ENCODE measurements at places on chromosomes 5 and 9.

DNA sequence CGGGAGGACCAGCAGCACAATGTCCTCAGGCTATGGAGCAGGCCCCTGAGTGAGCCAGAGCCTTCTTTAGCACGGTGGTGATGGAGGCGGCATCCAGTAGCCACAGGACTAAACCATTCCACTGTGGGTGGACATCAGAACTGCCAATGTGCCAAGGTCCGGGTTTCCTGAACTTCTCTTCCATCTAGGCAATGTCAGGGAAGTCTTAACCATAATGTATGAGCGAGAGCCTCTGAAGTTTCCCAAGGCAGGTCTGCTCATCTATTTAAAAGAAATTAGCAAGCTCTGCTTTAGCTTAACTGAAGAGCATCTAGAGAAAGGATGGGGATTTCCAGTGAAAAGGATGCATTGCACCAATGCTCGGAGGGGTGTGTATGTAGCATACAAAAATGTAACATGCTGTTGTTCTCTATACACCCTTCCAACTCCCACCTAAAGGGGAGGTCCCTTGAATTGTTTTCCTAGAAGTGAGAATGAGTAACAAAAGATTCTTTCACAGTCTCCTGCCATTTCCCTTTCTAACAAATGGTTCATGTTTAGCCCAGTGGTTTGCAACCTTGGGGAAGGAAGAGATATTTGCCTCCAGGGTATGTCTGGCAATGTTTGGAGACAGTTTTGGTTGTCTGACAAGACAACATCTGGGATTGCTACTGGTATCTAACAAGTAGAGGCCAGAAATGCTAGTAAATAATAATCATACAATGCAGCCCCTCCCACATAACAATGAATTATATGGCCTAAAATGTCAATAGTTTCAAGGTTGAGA is 6.1 kb upstream of the RXFP3 start:
- DNase-seq = no peak

DNA sequence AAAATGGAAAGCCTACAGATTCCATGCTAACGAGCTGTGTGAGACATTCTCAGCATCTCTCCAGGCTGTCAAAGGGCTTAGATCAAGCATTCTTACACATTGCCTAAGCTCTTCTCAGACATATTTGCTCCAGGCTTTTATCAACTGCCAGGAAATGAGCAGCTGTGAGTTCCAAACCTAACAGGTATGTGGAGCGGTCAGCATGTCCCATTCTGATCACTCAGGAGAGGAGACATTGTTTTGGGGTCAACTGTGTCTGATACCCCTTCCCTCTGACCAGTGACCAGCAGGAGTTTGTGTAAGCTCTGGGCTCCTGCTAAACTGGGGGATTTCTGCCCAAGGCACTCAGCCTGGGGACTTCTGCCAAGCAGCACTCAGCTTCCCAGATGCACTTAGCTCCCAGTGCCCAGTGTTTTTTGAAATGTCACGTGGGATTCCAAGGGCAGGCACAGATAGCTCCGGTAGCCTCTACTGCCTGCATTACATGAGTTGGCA is 229.1 kb downstream of the SEC61B start:
- DNase-seq = no peak

GRCh38 chr5:96896806-96897205 is 20.5 kb downstream of the ERAP2 start:
- DNase-seq = no peak

- no peak for DNase-seq
Observed at GRCh38 chr9:130387905-130388304, 56.9 kb upstream of the ASS1 start.

GRCh38 chr5:67686746-67687145 is 490.1 kb upstream of the CD180 start:
- no peak for DNase-seq

- no peak for DNase-seq
Observed at GRCh38 chr5:151014680-151015343, 5.6 kb upstream of the GPX3 start.

DNA sequence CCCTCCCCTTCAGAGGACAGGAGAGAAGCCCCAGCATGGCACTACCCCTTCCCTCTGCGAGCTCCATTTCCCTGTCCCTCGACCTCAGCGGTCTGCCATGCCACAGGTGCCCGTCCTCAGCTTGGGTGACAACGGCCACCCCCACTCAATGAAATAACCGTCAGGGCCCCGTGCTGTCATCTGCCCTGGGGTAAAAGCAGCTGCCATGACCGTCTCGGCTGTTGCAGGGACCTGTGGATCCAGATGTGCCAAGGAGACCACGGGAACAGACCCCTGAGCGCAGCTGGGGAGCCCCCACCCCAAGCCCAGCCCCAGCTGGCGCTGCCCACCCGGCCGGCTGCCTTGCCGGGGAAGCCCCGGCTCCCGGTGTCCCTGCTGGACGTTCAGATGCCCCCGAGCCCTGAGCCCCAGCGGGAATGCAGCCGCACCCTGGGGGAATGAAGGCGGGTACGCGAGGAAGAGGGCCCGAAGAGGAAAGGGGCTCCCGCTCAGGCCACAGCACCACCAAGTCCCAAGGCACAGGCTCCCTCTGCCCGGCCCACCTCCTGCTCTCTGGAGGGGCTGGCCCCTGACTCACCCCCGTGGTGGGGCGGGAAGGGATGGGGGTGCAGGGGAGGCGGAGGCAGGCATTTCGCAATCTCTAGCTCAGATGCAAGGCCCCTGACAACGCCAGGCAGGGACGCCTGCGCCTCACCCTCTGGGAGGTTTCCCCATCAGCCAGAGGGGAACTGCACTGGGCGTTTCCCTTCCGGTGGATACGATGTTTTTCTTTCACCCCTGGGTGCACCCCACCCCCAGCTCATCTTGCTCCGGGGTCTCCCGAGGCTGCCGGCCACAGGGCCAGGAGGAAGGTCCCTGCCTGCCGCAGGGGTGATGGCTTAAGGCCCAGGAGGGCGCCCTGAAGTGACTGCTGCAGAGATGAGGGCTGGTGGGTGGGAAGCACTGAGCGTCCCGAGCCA is 49.2 kb downstream of the NACC2 start:
- no peak for DNase-seq

DNA sequence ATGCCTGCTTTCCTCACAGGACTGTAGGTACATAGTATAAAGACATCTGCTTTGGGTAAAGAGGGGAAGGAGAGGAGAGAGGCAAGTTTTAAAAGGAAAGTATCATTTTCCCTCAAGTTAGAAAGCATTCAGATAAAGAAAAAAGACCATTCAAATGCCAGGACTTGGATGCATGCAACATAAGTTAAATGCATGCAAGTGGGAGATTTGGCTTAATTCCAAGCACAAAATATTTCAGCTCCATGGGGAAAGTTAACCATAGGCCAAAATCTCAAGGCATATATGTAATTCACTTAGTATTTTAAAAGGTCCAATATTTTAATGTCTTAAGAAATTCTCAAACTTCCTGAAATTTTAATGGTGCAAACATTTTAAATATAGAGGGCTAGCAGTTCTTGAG is 36.4 kb downstream of the POU5F2 start:
- DNase-seq = peak; percentile 21

GRCh38 chr9:86674487-86674886 is 272.8 kb downstream of the GAS1 start:
- no peak for DNase-seq

DNA sequence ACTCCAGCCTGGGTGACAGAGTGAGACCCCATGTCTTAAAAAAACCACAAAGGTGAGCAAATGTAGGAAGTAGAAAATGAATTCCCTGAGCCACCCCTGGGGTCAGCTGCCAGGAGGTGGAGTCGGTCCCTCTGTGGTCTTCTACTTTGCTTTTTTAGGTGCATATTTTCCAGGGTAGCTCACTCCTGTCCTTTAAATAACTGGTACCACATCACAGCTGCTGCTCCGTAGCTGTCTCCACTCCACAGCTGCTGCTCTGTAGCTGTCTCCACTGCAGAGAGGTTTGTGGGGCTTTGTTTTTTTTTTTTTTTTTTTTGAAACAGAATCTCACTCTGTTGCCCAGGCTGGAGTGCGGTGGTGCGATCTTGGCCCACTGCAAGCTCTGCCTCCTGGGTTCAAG is 8.9 kb downstream of the WDR5 start:
- no peak for DNase-seq

- DNase-seq = no peak
Observed at GRCh38 chr9:38434853-38435252, 10.6 kb upstream of the IGFBPL1 start.

- DNase-seq = no peak
Observed at GRCh38 chr5:128366147-128366546, 171.9 kb downstream of the FBN2 start.

Data from skeletal muscle cell (primary cell).